HT-29 (cell line): ENCODE measurements at places on chromosomes 4 and X.

DNA sequence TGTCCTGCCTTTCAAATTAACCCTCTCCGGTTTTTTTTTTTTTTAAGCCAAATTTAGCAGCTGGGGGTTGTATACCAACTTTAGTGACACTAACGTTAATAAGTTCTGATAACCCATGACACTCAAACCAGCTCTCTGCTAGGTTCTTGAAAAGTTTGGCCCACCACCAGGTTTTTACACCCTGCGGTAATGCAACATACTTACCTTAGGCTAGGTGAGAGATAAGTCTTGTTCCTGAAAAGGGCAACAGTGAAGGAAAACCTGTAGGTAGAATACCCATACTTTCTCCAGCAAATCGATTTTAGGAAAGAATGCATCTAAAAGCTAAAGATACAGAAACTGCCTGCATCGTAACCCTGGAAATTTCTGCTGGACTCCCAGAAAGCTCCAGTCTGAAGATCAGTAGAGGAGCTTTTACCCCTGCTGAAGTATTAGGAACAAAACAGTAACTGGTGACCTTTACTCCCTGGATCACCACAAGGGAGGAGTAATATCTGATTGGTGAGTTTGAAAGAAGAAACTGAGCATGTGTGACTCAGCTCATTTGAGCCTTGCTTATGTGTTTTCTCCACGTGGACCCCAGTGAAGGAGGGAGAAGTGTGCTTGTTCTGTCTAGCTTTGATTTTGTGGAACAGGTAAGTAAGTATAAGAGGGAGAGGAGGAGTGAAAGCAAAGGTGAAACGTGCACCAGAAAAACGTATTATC lies 34.4 kb upstream of the COX18 start:
- peak; percentile 37 for DNase-seq

GRCh38 chrX:39582976-39583375 lies 514.8 kb downstream of the BCOR start:
- no peak for DNase-seq

DNA sequence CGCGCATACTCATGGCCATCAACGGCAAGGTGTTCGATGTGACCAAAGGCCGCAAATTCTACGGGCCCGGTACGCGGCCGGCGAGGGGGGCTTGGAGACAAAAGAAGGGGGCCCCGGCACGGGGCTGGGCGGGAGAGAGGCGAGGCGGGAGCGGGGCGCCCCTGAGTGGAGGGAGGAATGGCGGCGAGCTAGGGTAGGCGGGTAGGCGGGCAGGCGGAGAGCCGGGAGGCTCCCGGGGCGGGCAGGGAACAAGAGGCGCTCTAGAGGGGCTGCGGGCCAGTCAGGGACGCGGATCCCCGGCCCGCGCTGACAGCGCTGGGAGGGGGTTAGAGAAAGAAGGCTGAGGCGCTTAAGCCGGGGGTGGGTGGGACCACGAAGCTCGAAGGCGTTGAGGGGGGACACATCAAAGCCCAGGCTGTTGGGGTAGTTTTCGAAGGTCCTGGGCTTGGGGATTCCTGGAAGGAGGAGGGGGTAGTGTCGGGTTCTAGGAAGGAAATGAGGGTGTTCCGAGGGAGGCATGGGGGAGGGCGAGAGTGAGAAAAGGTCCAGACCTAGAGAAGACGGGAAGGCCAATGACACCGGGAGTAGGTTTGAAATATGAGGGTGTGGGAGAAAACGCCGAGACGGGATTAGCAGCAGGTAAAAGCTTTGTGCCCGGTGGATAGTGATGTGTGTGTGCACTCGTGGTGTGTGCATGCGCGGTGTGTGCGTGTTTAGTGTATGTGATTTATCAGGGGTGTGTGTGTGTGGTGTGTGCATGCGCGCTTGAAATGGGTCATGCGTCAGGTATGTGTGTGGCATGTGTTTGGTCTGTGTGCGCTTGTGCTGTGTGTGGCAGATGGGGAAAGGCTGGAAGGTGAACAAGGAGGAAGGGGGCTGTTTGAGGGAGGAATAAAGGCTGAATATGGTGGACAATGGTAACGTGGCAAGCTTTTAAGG lies 807 bp downstream of the PGRMC1 start:
- DNase-seq: peak; percentile 39

GRCh38 chrX:47751670-47752069 lies 85.0 kb upstream of the ZNF81 start:
- peak; percentile 38 for DNase-seq
